Hippocampal formation (tissue), 2 donors: ENCODE measurements at places on chromosomes 11 and 22.

DNA sequence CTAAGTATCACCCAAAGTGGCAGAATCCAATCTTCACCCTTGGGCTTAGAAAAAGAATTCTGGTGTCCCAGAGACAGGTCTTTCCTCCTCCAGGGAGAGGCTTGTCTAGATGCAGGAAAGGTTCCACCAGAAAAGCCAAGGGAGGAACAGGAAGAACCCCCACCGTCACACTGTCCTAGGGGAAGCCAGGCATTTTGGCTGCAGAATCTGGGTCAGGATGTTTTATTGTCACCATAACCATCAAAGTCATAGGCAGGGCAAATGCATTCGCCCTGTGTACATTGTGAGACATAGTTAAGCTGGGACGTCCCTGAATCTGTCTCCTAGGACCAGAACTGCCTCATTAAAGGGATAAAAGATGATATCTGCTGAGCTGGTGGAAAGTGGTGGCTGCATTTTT, 590.5 kb downstream of the OPCML start:
- DNase-seq: no peak

DNA sequence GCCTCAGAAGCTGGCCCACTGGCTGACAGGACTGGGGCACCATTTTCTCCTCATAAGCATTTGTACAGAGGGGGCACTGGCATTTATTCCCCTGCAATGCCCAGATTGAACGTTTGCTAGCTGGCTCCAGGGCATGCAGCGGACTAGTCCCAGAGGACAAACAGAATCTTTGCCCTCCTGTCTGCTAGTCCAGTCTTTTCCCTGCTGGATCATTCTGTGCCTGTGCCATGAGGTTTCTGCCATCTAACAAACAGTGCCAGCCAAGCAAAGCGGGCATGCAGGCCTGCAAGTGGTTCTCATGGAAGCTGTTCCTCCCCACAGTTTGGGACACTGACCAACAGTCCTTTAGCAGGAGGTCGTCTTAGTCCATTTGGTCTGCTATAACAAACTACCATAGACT, 53.4 kb downstream of the KCNJ1 start:
- no peak for DNase-seq

- DNase-seq: no peak
Observed at GRCh38 chr11:28628412-28628811, 520.2 kb downstream of the METTL15 start.

DNA sequence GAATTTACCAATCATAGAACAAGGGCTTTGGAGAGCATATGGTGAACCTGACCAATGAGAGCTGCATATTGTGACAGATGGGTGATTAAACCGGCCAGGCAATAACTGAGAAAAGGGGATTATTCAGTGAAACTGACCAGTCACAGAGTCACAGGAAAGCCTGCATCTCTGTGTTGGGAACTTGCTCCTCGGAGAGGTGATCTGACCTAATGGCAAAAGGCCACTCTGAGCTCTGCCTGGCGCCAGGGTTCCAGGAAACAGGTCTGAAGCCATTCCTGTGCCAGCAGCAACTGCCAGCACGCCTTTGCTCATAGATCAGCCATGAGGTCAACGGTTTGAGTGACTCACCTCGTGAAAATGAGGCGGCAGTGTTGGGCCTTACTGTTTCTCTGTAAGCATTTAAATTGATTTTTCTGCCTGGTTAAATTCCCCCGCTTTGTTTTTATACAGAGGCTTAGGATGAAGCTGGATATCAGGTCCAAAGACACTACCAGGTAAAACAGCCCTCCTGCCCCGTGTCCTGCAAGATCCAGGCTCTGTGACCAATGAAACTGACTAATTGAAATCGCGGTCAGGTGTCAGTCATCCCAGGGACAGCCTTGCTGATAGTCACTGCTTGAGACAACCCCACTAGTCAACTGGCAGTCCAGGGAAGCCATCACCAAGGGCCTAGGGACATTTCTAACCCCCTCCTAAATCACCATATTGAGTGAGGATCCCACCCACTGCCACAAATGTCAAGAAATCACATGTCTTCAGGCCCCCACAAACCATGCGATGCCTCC, 35.8 kb upstream of the MYOD1 start:
- no peak for DNase-seq

GRCh38 chr22:48320683-48321451, 1506.8 kb downstream of the BRD1 start:
- DNase-seq: no peak

GRCh38 chr11:2566223-2567025, 121.6 kb downstream of the KCNQ1 start:
- no peak for DNase-seq

- no peak for DNase-seq
Observed at GRCh38 chr11:47414685-47415070, 6.3 kb downstream of the SLC39A13 start.

DNA sequence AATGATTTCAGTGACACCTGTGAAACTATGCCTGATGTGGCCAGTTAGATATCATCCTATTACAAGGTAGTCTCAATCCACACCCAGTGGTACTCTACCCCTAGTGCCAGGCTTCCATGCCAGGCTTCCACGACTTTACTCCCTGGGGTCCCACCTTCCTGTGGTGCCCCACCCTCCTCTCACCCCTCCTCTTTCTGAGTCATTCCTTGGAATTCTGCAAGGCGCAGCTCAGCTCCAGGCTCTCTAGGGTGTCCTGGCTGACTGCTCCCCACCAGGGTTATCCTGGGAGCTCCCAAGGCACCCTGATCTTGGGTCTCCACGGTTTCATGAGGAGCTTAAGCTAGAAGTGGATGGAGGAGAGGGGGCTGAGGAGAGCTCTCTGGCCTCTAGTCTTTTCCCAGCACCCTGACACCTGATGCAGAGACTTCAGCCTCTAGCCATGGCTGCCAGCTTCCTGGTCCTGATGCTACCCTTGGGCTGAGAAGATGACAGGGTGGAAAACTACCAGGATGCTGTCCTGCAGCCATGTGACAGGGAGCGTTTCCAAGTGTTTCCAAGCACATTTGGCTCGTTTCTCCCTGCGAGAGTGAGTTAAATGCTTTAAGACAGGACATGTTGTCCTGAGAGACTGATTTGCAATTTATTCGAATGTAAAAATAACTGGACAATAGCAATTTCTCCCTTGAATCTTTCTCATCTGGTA, 1461.2 kb downstream of the TBC1D22A start:
- no peak for DNase-seq

- DNase-seq: no peak
Observed at GRCh38 chr22:42959576-42960509, 55.1 kb downstream of the PACSIN2 start.
